WERI-Rb-1 (cell line): ENCODE measurements at places on chromosomes 6 and 20.

GRCh38 chr6:6826095-6826901, 237.8 kb downstream of the LY86 start:
- no peak for DNase-seq

DNA sequence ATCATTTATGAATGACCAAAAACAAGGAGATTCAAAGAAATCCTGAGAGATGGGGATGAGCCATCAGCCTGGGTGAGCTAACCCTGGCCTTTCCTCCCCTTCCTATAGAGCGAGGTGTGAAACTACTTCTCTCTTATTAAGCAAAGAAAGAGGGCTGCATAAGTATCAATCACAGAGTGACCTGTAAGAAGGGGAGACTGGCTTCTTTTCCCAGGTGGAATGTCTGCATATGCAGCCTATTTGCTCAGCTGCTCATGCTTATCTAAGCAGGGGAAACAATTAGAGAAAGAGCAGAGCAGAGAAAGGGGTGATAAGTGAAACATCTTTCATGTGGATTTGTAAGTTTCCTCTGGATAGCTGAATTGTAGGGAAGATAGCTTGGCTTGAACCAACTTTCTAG, 160.0 kb downstream of the PKHD1 start:
- DNase-seq: no peak

- no peak for DNase-seq
These were observed 60.6 kb downstream of the SEL1L2 start for GRCh38 chr20:13929836-13930235.

- no peak for DNase-seq
These were observed 315.9 kb upstream of the KCNQ5 start for GRCh38 chr6:72305971-72306370.

- DNase-seq: no peak
These were observed 74.1 kb downstream of the TXNDC5 start for GRCh38 chr6:7836371-7837026.

GRCh38 chr6:129902681-129903080, 41.6 kb upstream of the TMEM244 start:
- no peak for DNase-seq

GRCh38 chr6:23608931-23609435, 517.0 kb upstream of the NRSN1 start:
- DNase-seq: no peak

DNA sequence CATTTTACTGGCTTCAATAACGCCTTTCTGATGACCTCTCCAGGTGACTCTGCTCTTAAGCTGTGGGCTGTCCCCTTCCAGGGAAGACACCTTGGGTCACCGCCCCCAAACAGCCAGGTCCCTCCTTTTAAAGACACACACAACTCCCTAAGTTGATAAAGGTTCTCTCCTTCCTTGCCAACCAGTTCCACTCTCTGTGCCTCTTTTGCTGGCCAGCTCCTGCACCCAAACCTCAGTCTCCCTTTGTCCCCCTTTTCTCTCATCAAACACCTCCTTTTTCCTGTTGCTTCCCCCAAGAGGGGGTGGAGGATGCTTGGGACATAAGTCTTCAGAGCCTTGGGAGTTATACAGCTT, 1.0 kb downstream of the NCOA6 start:
- DNase-seq: peak; percentile 86

DNA sequence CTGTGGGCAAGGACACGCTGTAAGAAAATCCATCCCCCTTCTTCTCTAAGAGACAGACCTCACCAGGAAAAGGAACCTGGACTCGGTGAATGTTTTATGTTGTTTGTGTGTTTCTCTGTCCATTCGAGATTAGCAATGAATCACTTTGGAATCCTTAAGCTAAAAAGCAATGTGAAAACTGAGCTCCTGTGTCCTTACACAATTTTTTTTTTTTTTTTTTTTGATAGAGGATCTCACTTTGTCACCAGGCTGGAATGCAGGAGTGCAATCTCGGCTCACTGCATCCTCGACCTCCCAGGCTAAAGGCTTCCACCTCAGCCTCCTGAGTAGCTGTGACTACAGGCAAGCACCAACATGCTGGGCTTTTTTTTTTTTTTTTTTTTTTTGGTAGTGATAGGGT, 32.1 kb downstream of the BFSP1 start:
- DNase-seq: no peak

- DNase-seq: no peak
These were observed 1013.7 kb upstream of the MAP3K7 start for GRCh38 chr6:91600561-91600960.

GRCh38 chr20:32481311-32482142, 103.6 kb downstream of the NOL4L start:
- DNase-seq: peak; percentile 67

GRCh38 chr6:121223212-121223611, 111.1 kb downstream of the TBC1D32 start:
- no peak for DNase-seq

GRCh38 chr6:132007474-132008190, 56.5 kb upstream of the CCN2 start:
- no peak for DNase-seq

DNA sequence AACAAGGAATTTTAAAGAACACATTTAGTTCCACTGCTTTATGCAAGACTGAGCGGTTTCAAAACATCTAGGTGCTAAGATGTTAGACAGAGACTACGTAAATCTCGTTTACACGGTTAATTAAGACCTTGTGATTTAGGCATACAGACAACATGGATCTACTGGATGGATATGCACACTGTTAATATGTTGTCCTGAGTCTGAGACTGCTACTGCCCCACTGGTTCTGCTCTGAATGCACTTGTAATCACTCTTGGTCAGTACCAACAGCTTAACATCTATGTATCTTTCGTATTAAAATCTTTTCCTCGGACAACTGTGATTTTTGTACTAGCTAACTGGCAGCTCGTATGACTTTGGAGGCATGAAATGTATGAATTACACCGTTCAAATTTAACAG, 3.1 kb downstream of the MAN1A1 start:
- DNase-seq: no peak

DNA sequence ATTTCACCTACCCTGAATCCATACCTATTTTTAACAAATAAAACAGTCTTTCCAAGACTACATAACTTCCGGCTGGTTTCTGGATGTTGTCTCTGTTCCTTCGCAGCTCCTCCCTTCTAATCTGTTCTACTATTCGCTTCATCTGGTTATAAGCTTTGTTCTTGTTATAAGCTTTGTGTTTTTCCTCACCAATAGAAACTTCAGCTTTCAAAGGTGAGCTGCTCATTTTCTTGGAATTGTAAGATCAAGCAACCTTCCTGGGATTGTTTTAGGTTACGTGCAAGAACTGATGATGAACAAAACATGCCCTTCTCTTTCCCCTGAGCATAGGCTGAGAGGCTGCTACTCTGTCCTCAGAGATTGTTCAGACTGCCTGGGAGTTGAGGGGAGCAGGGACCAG, 2.1 kb downstream of the GFOD1 start:
- DNase-seq: no peak

GRCh38 chr20:39825950-39826349, 863.1 kb downstream of the MAFB start:
- DNase-seq: no peak

- DNase-seq: peak; percentile 57
These were observed 309.7 kb downstream of the KIF16B start for GRCh38 chr20:16263582-16263981.

DNA sequence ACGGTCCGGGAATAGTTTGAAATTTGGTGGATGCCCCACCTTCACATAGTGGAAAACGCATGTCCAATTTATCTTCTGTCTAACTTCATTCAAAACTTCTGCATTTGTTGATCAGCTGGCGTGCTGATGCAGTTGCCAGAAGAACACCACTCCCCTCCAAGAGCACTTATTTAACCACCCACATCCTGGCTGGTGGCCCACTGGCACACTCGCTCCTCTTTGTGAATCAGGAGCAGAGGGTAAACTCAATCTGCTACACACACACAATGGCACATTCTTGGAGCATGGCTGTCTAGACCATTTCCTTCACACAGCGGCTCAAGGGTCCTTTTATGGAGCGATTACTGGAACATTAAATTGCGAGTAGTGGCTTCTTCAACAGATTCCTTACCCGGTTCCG, 55.1 kb upstream of the CEP162 start:
- no peak for DNase-seq

GRCh38 chr6:31400467-31401289, 2.7 kb upstream of the MICA start:
- DNase-seq: no peak

DNA sequence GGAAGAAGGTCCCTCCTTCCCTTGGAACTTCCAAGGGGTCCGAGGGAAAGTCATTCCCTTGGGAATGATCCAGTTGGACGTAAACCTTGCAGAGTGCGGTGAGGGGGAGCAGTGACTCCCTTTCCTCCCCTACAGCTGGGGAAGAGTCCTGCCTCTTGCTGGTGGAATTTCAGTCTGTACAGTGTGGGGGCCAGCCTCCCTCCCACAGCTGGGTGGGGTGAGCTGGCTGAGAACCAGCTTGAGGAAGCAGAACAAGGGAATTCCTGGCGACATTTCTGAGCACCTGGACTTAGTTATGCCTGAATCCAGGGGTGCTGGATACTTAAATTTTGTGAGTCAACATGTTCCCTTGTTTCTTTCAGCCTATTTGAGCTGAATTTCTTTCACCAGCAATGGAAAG, 152.0 kb downstream of the ANKRD60 start:
- DNase-seq: no peak

DNA sequence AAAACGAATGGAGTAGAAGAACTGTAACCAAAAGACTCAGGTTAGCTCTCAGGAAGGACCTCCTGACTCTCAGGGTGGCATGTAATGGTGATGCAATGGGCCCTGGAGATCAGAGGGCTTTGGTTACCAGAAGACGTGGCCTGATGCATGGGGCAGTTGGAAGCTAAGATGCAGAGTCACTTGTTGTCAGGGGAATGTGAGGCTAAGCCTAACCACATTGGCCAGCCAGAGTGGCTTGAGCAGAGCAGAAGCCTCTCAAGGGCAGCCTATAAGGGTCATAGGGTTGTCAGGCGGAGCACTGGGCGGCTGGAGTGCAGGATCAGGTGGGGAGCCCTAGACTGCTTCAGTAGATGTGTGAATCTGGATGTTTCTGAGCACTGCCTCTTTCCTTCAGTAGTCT, 5.9 kb downstream of the CNBD2 start:
- DNase-seq: no peak

- no peak for DNase-seq
These were observed 227.1 kb downstream of the HACE1 start for GRCh38 chr6:104632588-104632987.

DNA sequence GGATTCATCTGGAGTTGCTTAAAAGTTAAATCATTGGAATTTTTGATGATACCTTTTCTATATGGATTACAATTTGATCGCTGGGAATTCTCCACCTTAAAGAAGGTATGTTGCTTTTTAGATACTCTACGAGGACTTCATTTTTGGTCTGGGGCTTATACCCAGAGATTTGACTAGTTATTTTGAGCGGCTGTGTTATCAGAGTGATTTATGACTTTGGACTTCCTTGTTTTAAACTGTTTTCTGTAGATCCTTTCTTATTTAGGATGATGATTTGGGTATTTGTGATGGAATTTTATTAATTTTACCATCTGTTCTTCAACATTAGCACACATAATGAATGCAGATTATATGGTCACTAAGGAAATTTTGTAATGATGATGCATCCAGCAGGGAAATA, 75.2 kb downstream of the SOX4 start:
- DNase-seq: no peak

DNA sequence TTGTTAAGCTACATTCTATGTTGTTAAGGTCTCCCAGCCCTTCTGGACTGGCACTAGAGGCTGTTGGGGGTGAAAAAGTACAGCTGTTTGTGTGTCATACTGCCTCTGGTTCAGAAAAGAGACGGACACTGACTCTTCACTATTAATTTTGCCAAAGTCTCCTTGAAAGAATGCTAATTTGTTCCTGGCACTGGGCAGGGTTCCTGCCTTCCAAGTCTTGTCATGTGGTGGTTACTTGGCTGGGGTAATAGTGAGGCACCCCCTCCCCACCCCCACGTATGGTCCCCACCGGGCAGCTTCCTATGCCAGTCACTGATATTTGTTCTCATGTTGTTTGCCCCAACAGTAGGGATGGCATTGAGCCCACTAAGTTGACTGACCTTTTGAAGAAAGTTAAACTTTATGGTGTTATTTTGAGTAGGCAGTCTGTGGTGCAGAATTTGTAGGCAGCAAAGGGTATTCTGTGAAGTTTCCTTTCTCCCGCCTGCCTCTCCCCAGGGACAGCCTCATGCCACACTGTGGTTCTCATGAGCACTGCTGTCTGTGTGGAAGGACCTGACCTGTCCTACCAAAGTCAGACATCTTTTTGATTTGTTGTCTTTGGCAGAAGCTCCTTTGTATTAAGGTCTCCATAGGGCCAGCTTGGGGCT, 8.7 kb downstream of the CDS2 start:
- no peak for DNase-seq

- no peak for DNase-seq
These were observed 113.4 kb downstream of the MAP3K4 start for GRCh38 chr6:161104966-161105365.

- DNase-seq: peak; percentile 66
These were observed 25.5 kb downstream of the BANF2 start for GRCh38 chr20:17725094-17725835.

DNA sequence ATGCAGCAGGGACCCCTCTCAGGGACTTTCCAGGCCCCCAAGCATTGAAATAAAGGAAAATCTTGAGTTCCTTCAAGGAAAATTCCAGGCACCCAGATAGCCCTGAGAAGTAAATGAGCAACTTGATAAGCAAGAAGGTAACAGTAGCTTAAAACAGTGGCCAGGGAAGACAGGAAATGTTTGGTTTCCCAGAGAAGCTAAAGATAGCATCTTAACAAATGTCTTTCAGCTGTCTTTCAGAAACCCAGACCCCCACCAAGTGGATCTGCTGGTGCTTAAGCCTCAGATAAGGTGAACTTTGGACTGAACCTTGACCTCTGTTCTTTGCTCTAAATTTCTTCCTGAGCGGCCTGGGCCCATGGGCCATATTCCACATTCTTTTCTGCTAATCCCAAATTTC, 117.8 kb upstream of the CST7 start:
- DNase-seq: no peak

DNA sequence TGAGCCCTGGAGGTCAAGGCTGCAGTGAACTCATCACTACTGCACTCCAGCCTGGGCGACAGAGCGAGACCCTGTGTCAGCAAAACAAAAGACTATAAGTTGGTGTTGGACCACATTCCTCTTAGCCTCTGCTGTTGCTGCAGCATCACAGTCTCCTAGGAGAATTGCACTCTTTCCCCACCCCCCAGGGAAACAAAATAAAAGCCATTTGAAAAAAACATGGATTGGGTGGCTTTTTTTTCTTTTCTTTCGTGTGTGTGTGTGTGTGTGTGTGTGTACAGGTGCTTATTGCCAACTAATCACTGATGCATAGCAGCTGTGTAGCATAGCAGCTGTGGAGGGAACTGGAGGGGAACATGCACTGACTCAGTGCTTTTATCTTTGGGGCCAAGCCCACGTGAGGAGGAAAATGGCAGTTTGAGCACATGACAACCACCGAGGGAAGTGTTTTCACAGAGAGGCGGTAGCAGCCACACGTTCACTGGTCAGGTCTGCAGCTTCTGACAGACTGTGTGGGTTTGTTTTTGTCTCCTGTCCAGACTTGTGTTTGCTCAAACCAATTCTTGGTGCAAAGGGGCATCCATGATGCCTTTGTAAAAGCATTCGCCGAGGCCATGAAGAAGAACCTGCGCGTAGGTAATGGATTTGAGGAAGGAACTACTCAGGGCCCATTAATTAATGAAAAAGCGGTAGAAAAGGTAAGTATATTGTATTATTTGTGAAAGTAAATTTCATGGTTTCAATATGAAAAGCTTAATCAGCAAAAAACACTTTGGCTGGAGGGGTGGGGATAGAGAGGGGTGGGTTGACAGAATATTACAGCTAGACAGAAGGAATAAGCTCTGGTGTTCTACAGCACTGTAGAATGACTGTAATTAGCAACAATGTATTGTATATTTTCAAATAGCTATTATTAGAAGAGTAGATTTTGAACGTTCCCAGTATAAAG, 27.7 kb downstream of the ALDH5A1 start:
- DNase-seq: no peak
